ENCODE measurements at places on chromosomes 13 and 19.

- no peak for DNase-seq
Observed at GRCh38 chr19:29680447-29680846, 15.2 kb downstream of the PLEKHF1 start.

DNA sequence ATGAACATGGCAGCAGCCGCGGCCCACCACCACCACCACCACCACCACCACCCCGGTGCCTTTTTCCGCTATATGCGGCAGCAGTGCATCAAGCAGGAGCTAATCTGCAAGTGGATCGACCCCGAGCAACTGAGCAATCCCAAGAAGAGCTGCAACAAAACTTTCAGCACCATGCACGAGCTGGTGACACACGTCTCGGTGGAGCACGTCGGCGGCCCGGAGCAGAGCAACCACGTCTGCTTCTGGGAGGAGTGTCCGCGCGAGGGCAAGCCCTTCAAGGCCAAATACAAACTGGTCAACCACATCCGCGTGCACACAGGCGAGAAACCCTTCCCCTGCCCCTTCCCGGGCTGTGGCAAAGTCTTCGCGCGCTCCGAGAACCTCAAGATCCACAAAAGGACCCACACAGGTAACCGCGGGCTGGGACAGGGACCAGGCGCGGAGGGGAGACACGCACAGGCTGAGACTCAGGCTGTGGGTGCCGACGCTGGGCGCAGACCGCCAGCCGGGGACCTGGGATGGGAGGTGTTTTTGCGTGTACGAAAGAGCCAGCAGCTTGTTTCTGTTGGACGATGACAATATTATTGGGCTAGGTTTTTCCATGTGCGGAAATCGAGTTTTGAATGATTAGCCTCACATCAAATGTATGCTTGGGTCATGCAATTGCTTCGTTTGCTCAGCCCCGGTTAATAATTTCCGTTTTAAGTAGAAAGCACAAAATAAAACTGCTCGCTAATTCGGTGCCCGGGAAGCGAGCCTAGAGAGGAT, 1.3 kb downstream of the ZIC2 start:
- no peak for DNase-seq

DNA sequence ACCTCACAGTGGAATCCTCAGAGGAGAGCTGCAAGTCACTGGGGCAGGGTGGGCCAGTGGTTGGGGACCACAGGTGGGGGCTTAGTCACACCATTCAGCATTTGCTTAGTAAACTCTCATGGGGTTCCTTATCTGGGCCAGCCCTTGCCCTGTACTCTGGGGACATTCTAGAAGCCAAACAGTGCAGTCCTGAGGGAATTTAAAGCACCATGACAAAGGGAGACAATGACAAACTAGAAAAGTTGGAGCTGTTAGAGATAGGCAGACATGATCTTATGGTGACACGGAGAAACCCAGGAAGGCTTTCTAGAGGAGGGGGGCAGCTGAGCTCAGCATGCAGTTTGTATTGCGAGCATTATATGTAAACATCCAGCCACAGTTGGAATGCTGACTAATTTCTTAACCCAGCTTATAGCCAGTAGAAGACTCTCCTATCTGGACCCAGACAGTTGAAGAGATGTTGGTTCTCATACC, 87.6 kb downstream of the ZNF429 start:
- no peak for DNase-seq

- no peak for DNase-seq
Observed at GRCh38 chr13:41966671-41967070, 5.8 kb upstream of the VWA8 start.

- no peak for DNase-seq
Observed at GRCh38 chr19:57389194-57389729, 392 bp upstream of the ZNF548 start.

DNA sequence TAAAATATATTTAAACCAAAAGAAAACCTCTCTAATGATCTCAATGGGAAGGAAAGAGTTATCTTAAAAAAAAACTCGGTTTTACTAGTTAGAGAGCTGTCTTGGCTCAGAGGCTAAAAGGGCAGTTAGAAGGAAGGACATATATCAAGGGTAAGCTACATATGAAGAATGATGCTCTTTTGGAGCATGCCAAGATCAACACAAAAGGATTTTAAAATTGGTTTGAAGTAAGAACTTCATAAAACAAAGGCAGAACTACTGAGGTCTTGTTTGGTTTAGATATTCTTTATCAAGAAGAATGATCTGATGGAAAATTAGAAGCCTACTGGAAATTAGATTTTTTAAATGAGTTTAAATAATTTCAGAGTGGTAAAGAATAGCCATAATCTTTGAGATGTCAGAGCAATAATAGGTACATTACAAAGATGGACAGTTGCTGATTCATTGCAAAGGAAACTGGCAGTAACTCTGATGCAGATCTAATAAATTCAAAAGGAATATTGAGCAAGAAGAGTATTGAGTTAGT, 39.4 kb upstream of the LMO7 start:
- DNase-seq = no peak

- DNase-seq = no peak
Observed at GRCh38 chr13:31311921-31312320, 112.1 kb downstream of the B3GLCT start.

All from fibroblast of skin of left quadriceps (primary cell).